Naive thymus-derived CD8-positive, alpha-beta T cell (primary cell): ENCODE measurements at places on chromosomes 1 and 21.
A peak's percentile ranks its signal among the peaks of the same experiment; 100 is the strongest.

DNA sequence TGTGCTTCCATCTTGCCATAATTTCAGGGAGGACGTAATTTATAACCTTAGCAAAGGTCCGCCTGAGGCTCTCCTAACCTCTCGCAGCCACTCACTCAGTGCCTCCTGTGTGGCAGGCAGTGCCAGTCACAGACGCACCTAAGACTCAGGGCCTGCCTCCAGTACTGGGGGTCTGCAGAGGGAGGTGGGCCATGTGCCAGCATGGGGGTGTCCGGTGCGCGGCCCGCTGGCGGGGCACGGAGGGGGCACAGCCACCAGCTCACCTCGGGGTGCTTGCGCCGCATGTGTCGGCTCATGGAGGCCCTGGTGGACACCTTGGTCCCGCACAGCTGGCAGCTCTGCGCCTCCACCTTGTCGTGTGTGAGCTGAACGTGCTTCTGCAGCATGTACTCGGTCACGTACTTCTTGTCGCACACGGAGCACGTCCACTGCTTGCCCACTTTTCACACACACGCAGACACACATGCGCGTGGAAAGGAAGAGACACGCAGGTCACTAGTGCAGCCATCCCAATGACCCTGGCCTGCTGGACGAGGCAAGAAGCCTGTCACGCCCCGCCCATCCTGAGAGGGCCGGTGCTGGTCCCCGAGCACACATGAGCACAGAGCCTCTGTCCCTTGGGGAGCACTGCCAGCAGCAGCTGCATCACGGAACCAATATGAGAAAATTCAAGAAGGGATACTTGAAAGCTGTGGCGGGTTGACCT is 43.2 kb upstream of the RIPK4 start:
- DNase-seq, result no peak

GRCh38 chr1:3530086-3530925 is 75.8 kb downstream of the ARHGEF16 start:
- no peak for DNase-seq

GRCh38 chr1:36753451-36753850 is 270.7 kb upstream of the CSF3R start:
- DNase-seq, result no peak

DNA sequence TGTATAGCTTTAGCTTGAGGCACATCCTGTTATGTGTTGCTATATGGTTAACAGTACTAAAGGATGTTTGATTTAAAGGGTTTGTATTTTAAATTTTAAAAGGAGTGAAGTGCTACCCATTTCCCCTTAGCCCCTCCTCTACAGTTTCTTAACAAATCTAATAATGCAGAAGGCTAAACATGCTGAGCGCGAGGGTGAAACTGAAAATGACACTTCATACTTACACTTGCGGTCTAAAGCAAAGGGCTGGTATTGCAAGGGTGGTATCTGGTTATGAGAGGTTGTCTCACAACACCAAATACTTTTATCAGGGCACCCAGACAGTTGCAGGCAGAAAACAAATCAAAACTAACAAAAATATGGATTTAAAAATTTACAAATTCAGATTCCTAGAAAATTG is 172.3 kb downstream of the SIPA1L2 start:
- DNase-seq, result no peak

DNA sequence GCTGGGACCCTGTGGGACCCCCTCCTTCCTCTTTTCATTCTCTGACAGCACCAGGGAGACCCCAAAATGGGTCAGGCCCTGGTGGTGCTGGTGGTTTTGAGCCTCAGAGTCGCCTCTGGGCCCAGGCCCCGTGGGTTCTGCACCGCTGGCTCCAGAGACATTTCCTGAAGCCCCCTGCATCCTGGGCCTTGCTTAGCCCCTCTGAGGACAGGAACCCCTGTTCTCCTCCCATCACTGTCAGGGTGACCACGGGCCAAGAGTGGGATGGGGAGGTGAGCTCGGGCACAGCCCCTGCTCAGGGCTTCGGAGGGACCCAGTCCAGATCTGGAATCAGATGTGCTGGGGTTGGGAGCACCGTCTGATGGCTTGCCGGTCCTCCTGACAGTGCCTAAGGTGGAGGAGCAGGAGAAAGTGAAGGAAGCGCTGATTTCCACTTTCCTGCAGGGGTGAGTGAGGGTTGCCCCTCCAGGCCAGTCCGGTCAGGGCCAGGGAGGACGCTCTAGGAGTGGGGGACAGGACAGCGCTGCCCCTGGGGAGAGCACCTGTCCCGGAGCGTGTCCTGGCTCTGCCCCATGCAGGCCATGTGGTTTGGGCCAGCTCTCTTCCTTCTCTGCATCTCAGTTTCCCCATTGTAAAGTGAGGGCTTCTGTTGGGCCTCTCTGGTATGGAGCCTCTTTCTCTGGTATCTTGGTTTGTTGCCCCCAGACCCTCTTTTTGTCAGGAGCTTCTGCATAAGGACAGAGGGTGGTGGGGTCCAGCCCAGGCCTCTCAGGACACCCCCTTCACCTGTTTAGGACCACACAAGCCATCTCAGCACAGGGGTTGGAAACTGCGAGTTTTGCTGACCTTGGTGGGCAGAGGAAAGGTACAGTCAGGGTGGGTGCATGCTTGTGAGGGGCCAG is 71.0 kb downstream of the TRIM11 start:
- no peak for DNase-seq

GRCh38 chr1:82788660-82789059 is 987.9 kb downstream of the ADGRL2 start:
- DNase-seq, result no peak

- no peak for DNase-seq
These were observed 7.8 kb downstream of the F11R start for GRCh38 chr1:161013131-161013487.

- DNase-seq, result no peak
These were observed 4.7 kb upstream of the PSMB2 start for GRCh38 chr1:35646043-35646442.

DNA sequence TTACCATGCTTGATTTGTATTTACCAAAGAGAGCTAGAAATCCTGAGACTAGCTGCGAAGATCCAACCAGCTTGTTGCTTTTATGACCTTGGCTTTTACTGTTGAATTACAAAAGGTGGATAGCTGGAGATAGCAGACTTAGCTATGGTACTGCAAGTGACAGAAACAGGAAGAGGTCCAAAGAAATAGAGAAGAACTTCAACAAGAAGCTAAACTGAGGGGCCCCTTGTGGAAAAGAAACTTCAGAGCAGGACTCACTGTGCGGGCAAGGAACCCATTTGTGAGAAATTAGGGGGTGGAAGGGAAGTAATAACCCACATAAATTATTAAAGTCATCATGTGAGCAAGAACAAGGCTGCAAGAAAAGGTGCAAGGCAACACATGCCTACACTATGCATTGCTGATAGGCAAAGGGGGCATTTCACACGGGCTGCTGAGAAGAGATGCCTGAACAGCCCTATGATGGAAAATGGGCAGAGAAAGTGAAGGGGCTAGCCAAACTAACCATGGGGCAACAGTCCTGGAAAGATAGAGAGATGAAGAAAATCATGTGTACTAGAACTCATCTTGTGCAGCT is 116.6 kb upstream of the PRDX6 start:
- no peak for DNase-seq

- DNase-seq, result no peak
These were observed 14.8 kb upstream of the ZNF669 start for GRCh38 chr1:247118946-247119446.

DNA sequence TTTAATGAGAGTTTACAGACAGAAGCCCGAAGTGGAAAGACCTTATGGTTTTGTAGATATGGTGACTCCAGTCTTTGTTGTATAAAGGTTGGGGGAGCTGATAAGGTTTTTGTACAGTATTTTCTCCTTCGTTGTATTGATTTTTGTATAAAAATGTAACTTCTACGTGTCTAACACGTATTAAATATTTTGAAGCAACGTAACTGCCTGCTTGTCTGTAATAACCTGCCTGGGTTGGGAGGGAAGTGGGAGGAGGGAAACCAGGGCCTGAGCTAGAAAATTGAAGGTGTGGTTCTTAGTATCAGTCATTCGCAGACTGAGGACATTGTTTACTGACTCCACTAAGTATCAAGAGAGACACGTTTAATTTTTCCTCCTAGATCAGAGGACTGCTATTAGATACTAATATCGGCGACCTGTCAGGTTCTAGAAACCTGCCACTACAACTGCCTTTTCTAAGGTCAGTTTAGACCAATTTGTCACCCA is 2.2 kb downstream of the IER5 start:
- DNase-seq, result no peak

GRCh38 chr1:74247881-74248528 is 12.8 kb downstream of the TNNI3K start:
- DNase-seq, result no peak

DNA sequence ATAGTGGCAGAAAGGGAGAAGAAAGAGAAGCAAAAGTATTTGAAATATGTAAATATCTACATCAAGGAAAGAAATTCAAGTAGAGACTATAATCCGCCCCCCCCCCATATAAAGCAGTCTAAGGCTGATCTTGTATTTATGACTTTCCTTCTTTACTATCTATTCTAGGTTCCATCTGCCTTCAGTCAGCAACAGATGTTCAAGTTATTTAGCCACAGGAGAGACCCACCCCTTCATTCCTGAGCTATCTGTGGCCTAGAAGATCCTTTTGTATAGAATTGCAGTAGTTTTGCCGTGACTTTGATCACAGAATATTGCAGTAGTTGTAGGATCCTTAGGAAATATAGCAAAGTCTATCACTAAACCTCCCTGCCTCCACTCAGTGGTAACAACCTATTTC is 10.7 kb upstream of the BSDC1 start:
- no peak for DNase-seq

DNA sequence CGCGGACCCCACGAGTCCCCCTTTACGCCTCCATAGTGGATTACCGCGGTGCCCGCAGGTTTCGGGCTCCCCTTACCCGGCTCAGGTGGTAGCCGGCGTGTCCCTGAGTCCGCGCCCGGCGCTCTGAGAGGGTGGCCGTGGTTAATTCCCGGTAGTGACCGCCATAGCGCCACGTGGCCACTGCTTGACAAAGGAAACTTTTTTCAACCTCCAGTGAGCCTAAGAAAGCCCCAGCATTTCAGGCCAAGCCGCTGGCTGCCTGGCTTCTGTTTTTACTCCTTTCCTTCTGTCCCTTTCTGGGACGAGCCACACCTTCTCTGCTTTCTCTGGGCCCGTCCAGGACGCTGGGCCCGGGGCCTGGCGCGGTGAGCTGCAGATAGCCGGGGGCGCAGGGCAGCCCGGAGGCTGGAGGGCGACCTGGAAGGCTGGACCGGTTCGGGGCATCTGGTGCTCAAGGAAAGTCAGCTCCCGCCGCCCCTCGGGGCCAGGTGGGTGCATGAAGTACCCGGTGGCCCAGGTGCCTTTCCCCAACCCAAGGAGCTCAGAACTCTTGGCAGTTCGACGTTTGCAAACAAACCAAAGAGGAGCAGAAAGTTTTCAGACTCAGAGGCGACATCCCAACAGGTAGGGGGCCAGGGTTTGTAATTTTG is 540 bp upstream of the C1orf198 start:
- DNase-seq, result no peak

DNA sequence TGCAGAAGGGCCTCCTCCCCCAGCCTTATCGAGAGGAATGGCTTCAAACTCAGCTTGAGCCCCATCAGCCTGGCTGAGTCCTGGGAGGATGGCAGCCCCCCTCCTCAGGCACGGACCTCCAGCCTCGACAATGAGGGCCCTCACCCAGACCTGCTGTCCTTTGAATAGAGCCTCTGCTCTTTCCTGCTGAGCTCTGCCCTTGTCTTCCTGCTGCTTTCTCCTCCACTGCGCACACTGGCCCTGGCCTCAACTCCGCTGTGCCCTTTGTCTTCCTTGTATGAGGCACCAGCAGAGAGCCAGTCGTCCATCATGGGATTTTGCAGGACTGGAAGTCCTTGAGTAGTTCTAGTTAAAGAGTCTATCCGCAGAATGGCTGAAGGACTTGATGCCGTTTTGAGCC is 2.0 kb downstream of the C1orf226 start:
- DNase-seq, result no peak

GRCh38 chr1:211327346-211327921 is 801 bp downstream of the TRAF5 start:
- DNase-seq, result peak; percentile 59

- DNase-seq, result no peak
These were observed 11.7 kb downstream of the PPIH start for GRCh38 chr1:42669936-42670335.

DNA sequence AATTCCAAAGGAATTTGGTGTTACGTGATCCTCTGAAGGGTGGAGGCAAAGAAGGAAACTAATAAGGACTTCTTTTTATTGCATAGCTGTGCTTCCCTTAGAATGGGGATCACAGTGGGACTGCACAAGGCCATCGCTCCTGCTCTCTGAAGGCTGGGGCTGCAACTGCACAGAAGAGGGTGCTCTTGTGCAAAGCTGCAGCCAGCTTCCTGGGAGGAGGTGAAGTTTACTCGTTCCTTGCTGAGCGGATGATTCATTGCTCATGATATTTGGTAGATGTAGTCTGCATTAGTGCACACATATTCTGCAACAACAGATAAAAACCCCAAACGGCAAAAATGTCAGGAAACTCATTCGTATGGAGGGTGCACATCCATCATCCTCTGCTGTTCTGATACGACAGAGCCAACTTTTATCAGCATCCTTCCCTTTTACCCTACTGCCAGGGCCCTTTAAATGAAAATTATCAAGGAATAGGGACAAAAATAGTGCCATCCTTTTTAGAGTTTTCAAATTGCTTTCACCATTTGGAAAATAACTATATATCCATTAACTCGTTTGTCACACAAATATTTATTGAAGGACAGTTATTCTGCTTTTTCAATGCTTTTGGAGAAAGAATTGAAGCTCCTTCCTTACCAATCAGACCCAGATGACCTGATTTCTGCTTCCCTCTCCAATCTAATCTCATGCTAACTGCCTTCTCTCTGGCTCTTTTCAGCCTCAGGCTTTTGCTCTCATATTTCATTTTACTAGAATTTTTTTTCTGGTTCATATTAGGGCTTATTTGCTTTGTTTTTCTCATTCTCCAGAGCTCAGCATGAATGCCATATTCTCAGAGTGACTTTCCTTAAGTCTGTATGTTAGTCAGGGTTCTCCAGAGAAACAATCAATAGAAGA is 263.6 kb downstream of the DUSP10 start:
- peak; percentile 39 for DNase-seq
